ENCODE measurements at places on chromosomes 3 and 15.

DNA sequence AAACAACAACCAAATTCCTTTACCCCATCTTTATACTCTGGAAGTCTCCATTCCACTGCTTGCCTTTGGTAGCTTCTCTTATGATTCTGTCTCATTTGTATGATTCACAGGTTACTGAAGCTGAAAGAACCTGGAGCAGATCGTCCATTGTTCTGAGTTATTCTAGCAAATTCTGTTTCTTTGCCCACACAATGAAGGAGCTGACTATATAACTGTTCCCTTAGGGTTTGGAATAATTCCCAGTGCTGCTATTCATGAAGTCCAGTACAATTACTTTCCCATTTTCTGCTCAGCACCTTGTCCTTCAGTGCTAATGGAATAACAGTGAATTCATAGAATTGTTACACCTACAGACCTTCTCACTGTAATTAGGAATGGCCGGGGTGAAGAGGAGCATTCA lies 167.8 kb downstream of the CHST2 start:
- DNase-seq: no peak

GRCh38 chr3:189260556-189261493 lies 89.1 kb downstream of the TPRG1 start:
- no peak for DNase-seq

GRCh38 chr3:120441776-120442175 lies 9.0 kb downstream of the FSTL1 start:
- DNase-seq: no peak

DNA sequence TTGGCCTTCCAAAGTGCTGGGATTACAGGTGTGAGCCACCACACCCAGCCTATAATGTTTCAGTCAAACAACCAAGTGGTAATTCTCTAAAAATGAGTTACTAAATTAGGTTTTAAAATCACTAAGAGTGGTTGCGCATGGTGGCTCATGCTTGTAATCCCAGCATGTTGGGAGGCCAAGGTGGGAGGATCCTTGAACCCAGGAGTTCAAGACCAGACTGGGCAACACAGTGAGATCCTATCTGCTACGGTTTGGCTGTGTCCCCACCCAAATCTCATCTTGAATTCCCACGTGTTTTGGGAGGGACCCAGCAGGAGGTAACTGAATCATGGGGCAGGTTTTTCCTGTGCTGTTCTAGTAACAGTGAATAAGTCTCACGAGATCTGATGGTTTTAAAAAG lies 26.1 kb downstream of the SEC11A start:
- DNase-seq: no peak

GRCh38 chr15:80003171-80003570 lies 32.2 kb upstream of the BCL2A1 start:
- no peak for DNase-seq

GRCh38 chr3:94070341-94070911 lies 7.6 kb downstream of the NSUN3 start:
- no peak for DNase-seq

DNA sequence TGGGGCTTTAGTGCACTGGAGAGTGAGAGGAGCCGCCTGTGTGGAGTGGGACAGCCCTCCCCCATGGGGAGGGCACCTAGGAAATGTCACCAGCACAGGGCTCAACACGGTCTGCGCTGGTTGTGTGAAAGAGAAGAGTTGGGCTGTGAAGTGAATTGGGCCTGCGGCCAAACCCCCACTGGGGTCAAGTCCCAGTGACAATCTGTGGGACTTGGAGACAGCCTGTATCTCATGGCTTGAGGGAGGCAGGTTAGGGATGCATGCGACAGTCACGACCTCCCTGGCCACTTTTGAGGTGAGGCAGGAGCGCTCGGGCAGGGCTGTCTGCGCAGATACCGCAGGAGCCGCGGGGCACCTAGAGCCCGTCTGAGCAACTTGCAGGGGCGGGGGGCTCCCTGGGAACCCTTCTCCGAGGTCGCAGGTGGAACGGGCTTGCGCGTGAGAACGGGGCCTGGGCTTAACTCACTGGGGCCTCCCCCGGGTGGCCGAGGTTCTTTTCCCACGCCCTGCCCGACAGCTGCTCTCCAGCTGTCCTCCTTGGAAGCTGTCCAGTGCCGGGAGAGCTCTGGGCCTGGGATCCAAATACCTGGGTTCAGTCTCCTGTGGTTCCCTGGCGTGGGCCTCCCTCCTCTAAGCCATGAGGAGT lies 77.4 kb downstream of the SNRK start:
- no peak for DNase-seq

Data from pancreas (tissue), 10 donors.